ENCODE measurements at places on chromosomes 4 and X. TPM values are rescaled to one million over a fixed set of nuclear protein-coding genes. Genes with fewer than 3 reads are reported as not detected.

GRCh38 chr4:4302001-4302400 is 11.9 kb downstream of the ZBTB49 start:
- DNase-seq: no peak

DNA sequence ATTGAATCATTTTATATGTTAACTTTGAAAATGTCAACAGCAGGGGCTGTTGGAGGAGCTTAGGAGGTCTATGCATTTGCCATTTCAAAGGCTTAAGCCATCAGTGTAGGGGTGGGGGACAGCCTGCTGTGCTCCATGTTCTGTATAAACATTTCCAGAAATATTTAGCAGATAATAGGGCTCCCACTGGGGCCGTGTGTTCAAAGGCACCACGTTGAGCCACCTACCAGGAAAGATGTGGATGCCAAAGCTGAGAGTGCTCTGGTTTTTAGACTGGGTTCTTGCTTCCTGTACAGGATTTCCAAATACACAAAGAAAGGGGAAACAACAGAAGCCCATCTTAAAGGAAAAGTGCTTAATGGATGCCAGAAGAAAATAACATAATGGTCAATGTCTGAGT is 219.5 kb downstream of the CENPC start:
- no peak for DNase-seq

DNA sequence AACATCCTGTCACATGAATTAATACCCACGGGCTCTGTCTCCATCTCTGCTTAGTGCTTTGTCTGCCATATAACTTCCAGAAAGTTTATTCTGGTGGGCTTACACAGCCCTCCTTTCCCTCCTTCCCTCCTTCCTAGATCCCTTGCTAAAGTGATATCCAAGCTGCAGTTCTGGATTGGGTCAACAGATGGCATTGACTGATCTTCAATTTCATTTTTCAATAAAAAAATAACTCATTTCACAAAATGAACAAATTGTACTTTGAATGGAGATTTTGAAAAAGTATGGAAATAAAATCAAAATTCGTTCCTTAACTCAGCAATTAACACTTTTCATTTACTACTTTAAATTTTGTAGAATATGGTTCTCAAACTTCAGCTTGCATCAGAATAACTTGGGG is 94.9 kb downstream of the NXF2 start:
- no peak for DNase-seq

The CLIC2 gene
- 14.6 TPM for total RNA-seq

The ADH7 gene
- not detected for total RNA-seq
